ENCODE measurements at places on chromosomes 2 and 18. TPM values are rescaled to one million over a fixed set of nuclear protein-coding genes. Genes with fewer than 3 reads are reported as not detected.

ALPI gene
- total RNA-seq: not detected

- no peaks in the 10 kb centered on the region for H3K4me1 ChIP-seq
- no peaks in the 10 kb centered on the region for H3K36me3 ChIP-seq
- no peak overlapping the region for H3K4me3 ChIP-seq
- no peaks in the 10 kb centered on the region for H3K27me3 ChIP-seq
- no peak for DNase-seq
These were observed 307.4 kb downstream of the NDUFA10 start for GRCh38 chr2:239717706-239718105.

- H3K27me3 ChIP-seq: no peaks in the 10 kb centered on the region
- no peaks in the 10 kb centered on the region for H3K36me3 ChIP-seq
These were observed 219.4 kb downstream of the MREG start for GRCh38 chr2:215793747-215794595.

GRCh38 chr2:189153619-189154018, 25.9 kb downstream of the COL5A2 start:
- H3K36me3 ChIP-seq: no peaks in the 10 kb centered on the region
- H3K27ac ChIP-seq: no peak overlapping the region
- H3K4me1 ChIP-seq: no peaks in the 10 kb centered on the region
- H3K4me3 ChIP-seq: no peak overlapping the region

GRCh38 chr2:13652531-13653313, 936.0 kb downstream of the TRIB2 start:
- H3K4me1 ChIP-seq: no peaks in the 10 kb centered on the region
- no peaks in the 10 kb centered on the region for H3K27me3 ChIP-seq
- no peak overlapping the region for H3K4me3 ChIP-seq
- DNase-seq: no peak

All from CD4-positive, alpha-beta T cell (primary cell).